Neural crest cell (in vitro differentiated cells): ENCODE measurements at places on chromosomes 16 and 17.

DNA sequence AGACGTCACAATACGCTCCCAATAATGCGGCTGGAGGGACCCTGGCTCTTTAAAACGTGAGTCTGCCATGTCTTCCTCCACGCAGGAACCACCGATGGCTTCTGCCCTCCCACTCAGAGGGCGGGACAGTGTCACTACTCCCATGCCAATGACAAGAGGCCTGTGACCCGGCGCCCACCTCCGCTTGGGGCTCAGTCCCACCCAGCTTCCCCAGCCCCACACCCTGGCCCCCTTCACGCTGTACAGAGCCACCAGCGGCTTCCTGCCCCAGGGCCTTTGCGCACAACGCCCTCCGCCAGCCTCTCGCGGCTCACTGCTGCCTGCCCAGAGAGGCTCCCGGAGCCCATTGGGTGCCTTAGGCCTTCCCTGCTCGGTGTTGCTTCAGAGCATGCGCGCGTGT is 29.5 kb upstream of the ZNF469 start:
- DNase-seq, result no peak

DNA sequence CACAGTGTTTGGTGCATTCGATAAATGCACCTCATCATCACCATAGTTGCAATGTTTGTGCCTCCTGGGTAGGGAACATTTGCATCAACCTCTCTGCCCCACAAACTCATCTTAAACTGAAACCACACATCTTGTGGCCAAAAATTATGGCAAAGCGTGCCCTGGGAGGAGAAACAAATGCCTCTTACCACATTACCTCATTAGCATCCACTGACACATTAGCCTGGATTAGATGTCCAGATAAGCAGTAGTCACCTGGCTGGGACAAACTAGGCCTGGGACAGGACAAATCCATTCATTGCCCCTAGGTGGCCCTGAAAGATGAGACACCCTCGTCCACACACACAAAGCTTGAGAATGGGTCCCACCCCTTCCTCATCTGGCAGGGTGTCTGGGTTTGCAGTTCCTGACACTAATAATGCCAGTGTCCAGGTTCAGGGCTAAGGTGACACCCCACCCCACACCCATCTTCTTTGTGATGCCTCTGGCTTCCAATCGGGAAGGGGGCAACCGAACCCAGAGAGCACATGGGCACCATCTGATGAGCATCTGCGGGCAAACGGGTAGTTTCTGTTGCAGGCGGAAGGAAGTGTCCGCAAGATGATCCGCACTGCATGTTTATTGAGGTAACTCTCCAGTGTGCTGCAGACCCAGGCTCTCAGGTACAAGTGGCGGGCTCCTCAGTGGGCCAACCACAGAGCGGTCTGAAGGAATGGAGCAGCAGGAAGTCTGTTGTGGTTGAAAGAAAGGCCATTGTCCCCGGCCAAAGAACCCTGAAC is 8.6 kb downstream of the XYLT1 start:
- DNase-seq, result no peak

GRCh38 chr16:15459791-15460190 is 25.4 kb downstream of the BMERB1 start:
- no peak for DNase-seq

- DNase-seq, result no peak
Observed at GRCh38 chr16:82023206-82023605, 11.8 kb upstream of the HSD17B2 start.

DNA sequence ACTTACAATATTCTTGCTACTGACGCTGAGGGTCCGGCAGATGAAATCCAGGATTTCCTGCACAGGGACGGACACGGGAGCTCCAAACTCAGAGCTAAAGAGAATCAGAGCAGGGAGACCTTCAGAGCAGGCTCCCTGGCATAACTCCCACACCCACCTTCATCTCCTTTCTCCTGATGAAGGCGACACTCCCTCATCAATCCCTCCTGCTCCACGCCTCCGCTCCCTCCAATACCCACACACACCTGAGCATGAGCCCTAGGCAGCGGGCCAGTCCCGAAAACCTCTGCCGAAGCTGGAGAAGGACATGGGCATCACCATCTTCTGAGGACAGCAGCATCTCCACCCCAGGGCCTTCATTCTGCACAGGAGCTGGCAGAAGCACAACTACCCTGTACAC is 28.1 kb downstream of the PELP1 start:
- no peak for DNase-seq

DNA sequence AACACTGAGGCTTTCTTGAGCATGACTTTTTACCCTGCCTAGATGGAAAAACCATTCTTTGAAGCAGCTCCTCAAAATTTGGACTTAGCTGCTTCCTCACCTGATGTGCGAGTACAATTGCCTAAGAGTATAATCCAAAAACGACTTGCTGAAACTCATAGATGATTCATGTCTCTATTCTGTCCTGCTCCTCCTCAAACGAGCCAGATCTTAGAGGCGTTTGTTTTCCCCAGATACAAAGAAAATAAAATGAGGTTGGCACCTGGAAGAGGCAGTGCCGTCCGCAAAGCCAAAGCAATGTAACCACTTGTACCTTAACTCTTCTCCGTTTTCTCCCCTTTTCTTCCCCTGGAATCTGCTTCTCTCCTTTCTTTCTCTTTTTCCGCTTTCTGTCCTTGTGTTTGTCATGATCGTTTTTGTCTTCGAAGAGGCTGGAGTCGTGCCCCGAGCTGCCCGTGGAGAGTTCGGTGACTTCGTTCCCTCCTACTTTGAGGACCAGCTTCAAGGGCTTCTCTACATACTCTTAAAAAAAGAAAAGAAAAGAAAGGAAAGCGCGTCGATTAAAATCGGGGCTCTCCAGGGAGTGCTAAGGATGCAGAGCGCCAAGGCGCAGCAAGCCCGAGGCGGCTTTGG is 895 bp downstream of the BRD7 start:
- DNase-seq, result no peak

GRCh38 chr17:77446940-77447634 is 306.3 kb downstream of the SEC14L1 start:
- no peak for DNase-seq

DNA sequence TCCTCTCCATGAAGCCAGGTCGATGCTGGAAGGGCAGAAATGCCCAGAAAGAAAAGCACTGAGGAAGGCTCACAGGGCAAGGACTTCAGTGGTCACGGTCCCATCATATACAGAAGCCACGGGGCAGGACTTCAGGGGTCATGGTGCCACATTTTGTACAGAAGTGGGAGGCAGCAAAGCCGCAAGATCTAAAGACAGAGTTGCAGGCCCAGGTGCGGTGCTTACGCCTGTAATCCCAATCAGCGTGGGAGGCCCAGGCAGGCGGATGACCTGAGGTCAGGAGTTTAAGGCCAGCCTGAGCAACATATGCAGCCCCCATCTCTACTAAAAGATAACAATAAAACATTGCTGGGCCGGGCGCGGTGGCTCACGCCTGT is 96.0 kb downstream of the NXN start:
- DNase-seq, result no peak
